ENCODE measurements at places on chromosomes 6 and 20.

- no peak for DNase-seq
These were observed 27.7 kb upstream of the LAMA4 start for GRCh38 chr6:112281821-112282615.

DNA sequence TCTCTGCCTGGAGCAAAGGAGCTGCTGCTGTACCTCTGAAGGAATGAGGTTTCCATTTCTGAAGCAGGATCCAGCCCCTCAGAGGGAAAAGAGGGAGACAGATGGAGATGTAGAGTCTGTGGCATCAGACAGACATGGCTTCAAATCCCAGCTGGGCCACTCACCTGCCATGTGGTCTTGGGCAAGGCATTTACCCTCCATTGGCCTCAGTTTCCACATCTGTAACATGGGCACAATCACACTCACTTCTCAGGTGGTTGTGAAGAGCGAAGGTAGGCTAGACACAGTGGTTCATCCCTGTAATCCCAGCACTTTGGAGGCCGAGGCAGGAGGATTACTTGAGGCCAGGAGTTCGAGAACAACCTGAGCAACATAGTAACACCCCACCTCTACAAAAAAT is 32.4 kb upstream of the CCDC167 start:
- no peak for DNase-seq

GRCh38 chr6:152323376-152323775 is 313.8 kb downstream of the SYNE1 start:
- no peak for DNase-seq

DNA sequence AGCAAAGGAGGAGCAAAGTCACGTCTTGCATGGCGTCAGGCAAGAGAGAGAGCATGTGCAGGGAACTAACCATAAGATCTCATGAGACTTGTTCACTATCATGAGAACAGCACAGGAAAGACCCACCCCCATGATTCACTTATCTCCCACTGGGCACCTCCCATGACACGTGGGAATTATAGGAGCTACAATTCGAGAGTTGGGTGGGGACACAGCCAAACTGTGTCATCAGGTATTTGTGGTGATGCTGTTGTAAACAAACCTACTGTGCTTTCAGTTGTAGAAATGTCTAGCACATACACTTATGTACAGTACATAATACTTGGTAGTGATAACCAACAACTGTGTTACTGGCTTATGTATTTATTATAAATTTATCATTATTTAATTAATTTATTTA is 128.3 kb downstream of the UTRN start:
- DNase-seq, result no peak

DNA sequence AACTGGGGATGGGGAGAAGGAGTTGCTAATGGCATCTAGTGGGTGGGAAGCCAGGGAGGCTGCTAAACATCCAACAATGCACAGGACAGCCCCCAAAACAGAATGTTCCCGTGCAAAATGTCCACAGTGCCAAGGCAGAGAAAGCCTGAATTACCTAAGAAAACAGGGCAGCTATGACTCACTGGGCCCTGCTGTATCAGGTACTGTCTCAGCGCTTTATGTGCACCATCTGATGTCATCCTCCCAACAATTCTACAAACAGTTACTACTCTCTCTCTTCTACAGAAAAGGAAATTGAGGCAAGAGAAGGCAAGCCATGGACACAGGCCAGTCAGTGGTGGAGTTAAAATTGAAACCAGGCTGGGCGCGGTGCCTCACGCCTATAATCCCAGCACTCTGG is 3.1 kb downstream of the YTHDF1 start:
- no peak for DNase-seq

- DNase-seq, result no peak
These were observed 380.0 kb upstream of the GJE1 start for GRCh38 chr6:141752677-141753076.

DNA sequence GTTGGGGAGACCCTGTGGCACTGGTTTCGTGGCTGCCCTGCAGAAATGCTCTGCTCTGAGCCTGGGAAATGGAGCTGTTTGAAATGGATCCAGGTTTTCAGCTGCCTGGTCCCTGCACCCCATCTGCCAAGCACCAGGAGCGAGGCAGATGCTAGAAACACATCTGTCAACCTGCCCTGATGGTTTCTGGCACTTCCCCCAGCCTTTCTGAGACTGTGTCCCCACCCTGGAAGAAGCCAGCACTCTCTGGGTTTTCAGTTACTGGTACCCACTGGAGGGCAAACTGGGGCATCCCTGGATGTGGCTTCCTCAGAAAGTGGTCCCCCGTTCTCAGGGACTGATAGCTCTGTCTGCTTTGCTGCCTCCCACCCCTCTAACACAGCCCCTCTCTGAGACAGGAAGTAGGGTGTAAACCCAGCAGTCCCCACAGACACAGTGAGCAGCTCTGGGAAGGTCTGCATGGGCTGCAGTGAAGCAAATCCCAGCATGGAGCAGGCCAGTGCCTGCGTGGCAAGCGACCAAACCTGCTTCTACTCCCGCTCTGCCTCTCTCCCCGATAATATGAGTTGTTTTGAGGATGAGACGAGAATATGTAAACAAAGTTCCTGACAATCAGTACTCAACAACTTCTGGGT is 54.2 kb upstream of the MAFB start:
- DNase-seq, result no peak

All from aorta (tissue), 5 donors.